Fibroblast of skin of left biceps (primary cell): ENCODE measurements at places on chromosomes 3 and 15.

DNA sequence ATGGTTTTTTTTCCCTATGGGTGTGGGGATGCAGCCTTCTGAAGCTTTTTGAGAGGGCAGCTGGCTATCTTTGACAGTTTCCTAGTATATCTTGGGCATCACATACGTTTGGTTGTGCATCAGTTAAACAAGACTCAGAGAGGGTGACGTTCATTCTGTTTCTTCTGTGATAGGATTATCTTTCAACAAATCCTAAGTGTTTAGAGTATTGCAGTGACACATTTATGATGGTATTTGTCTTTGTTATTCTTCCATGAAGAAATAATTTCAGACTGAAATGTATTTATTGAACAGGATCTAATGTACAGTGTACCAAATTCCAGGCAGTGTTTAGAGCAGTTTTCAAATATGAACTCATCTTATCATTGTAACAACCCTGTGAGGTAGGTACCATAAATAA, 114.4 kb downstream of the PLCL2 start:
- DNase-seq, result no peak

GRCh38 chr3:97684490-97684889, 80.1 kb upstream of the ARL6 start:
- no peak for DNase-seq

DNA sequence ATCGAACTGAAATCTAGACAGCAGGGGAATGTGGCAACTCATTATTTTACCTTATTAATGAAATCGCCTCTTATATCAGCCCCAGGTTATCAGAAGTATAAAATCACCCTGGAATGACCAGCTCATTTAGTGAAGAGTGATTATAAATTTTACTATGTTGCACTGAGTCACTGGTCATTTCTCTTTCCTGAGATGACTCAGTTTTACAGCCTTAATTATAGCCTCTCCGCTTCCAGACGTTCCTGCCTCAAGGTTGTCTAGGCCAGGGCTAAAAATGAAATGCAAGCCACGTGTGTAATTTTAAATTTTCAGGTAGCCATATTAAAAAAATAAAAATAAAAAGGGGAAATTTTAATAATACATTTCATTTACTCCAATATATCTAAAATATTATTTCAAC, 33.3 kb downstream of the DET1 start:
- no peak for DNase-seq

GRCh38 chr3:182787302-182788036, 5.8 kb upstream of the ATP11B start:
- DNase-seq, result peak; percentile 69

GRCh38 chr3:48845170-48845569, 2.5 kb downstream of the PRKAR2A start:
- no peak for DNase-seq

DNA sequence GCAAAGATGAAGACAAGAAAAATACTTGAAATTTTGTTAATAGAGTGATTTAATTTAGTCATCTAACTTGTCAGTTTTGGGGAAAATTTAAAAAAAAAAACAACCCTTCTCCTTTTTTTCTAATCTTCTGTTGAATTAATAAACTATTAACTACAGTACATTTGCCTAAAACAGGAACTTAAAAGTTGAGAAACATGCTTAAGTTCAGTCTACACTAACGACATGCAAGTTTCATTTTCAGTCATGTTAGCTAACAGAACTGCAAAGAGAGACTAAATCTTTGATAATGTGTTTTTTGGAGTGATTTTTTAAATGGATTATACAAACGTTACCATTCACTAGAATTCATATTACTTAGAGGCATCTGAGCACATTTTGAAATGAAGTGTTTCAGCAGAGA, 71.9 kb upstream of the MBNL1 start:
- DNase-seq, result no peak

GRCh38 chr3:44963571-44964325, 12.2 kb downstream of the ZDHHC3 start:
- DNase-seq, result no peak

DNA sequence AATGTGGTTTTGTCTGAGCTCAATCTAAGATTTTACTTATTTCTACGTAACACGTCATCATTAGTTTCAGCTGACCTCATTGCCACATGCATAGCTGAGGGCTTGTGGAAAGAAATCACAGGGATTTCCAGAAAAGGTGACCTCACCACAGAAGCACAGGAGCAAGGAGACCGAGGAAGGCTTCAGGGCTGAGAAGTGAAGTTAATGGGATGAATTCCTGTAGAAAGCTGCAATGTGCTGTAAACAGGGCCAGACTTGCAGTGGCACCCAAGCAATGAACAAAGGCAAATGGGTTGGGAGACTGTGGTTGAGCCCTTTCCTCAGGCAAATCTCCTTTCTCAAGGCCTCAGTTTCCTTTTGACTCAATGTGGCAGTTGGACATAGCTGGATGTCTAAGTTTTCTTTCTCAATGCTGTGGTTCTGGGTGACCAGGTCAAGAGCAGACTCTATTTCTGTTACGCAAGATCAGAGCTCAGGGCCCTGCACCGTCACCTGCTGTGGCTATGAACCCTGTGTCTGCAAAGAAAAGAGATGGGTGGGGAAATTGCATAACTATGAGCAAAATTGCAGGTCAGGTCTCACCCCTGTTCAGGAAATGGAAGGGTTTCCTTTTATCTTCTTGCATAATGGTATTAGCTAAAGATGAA, 252.2 kb upstream of the TBL1XR1 start:
- no peak for DNase-seq

GRCh38 chr15:39736412-39737195, 46.0 kb downstream of the FSIP1 start:
- no peak for DNase-seq

DNA sequence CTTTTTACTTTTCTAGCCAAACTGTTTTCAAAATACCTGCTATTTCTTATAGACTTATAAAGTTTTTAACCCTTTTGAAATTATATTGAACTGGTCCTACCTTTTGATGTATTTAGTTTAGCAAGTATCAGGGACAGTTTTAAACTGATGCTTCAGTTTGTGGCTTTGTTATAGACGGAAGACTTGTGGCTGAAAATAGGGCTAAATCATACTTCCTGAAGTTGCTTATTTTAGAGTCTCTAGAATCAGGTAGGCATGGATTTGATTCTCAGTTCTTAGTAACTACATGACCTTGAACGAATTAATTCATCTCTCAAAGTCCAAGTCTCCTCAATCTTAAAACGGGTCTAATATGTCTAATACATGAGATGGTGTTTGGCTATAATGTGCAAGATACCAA, 322.8 kb downstream of the RAP2B start:
- no peak for DNase-seq

DNA sequence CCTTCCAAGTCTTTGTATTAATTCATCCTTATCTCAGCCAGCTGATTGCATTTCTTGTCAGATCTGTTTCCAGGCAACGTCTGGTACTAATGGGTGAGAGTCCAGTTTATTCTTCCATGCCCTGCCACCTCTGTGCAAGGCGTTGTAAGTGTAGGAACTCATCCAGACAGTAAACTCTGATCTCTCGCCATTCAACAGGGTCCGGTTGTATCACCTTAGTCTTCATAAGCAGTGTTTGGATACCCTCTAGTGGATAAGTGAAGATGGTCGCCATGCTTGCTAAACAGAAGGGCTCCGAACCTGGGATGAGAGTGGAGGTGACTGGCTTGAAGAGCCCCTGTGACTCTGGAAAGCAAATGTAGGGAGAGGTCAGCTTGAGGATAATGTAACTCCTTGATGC, 51.6 kb upstream of the CMTM7 start:
- DNase-seq, result peak; percentile 7

DNA sequence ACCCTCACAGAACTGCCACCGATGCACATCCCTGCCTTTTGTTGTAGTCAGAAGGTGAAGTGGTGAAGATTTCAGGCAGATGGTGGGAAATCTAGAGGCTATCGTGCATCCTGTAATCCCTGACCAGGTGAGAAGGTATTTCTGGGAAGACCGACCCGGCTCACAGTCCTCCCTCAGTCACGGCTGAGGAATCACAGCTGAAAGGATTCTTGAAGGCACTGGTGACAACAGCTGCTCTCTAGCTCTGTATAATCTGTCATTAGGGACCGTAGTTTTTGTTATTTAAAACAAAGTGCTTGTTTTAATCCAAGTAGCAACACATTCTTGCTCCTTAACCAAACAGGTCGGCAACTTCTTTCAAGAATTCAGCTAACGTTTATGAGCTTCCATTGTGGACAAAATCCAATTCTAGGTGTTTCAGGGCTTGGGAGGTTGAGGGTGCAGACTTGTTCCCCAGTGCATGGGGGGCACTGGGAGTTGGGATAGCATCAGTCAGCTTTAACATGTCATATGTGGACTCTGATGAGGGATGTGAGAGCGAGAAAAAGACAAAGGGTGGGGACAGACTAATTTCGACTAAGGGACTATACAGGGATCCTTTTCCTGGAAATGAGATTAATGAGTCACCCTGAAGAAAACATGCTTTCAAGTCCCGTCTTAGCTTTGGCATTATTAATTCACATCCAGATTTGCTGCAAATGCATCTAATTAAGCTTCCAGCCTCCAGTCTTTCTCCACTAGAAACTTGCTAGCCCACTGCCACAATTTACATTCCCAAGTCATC, 141.0 kb upstream of the RASGRP1 start:
- DNase-seq, result no peak

- DNase-seq, result no peak
Measured at GRCh38 chr3:28936154-28936553, 344.7 kb upstream of the RBMS3 start.

GRCh38 chr15:45117308-45118130, 3.4 kb downstream of the DUOXA2 start:
- DNase-seq, result no peak

DNA sequence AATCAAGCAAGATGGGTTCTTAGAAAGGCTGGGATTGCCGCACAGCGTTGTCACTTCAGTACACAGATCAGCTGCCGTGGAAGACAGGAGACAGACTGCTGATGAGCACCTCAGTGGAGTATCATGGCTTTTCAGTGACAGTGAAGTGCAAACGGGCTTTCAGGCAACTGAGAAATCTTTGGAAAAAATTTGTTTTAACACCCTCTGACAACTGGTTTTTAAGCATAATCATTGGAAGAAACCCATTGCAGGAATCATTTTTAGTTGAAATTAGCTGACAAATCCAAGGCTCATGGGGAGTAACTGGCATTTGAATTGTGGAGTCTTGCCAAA, 418.8 kb downstream of the OTOL1 start:
- DNase-seq, result no peak

DNA sequence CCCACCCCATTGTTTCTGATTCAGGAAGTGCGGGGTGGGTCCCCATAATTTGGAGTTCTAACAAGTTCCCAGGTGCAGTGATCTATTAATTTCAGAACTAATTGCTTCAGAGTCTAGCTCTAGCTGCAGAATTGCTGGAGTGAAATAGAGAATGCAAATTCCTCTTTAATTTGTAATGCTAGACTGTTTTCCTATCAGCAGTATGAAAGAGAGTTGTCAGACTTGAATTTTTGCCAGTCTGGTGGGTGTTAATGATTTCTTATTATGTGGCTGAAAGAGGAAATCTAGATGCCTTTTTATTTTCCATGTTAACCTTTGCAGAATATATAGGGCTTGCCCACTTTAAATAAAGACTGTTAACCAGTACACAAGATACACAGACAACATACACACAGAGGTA, 23.7 kb downstream of the APH1B start:
- no peak for DNase-seq

DNA sequence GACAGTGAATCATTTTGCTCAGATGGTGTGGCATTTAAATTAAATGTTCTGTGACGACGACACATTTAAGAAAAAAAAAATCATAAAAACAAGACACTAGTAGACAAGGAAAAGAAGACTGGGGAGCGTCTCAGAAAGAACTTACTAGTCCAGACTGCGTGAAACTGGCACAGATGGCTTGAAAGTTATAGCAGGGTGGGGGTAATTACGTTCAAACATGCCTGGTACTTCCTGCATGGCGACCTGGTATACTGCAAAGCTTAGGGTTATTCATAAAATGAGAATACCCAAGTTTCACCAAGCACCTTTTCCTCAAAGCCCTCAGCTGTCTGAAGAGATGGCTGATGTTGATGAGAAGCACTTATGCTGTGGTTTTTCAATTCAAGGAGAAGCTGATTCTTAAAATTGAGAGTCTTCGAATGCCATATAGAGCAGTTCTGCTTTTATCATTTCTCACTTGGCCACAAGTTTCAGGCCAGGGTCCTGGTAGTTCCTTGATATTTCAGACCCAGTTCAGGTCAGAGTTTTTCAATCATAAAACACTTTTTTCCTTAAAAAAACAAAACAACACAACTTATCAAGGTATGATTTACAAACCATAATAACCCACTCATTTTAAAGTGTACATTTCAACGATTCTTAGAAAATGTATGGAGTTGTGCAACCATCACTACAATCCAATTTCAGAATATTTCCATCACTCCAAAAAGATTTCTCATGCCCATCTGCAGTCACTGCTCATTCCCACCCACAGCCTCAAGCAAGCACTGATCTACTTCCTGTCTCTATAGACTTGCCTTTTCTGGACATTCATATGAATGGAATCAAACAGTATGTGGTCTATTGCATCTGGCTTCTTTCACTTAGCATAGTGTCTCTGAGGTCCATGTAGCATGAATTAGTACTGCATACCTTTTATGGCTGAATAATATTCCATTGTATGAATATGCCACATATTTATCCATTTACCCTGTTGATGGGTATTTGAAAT, 24.7 kb downstream of the PCOLCE2 start:
- DNase-seq, result no peak

DNA sequence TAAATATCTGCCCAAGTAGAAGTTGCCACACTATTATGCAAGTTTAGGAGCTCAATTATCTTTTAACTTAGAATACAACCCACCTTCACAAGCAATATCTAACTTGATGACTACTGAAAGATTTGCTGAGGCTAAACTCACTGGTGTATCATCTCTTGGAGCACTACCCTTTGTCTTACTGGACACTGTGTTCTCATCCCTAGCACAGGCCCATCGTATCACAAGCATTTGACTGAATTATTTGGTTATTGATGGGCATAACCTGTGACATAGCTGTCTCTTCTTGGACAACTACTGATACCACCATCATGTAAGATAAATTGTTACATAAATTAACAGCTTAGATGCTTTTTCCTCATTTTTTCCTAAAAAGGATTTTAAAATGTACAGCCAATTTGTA, 216.2 kb upstream of the THBS1 start:
- no peak for DNase-seq

- DNase-seq, result no peak
Measured at GRCh38 chr15:62994439-62994838, 48.1 kb upstream of the TPM1 start.

DNA sequence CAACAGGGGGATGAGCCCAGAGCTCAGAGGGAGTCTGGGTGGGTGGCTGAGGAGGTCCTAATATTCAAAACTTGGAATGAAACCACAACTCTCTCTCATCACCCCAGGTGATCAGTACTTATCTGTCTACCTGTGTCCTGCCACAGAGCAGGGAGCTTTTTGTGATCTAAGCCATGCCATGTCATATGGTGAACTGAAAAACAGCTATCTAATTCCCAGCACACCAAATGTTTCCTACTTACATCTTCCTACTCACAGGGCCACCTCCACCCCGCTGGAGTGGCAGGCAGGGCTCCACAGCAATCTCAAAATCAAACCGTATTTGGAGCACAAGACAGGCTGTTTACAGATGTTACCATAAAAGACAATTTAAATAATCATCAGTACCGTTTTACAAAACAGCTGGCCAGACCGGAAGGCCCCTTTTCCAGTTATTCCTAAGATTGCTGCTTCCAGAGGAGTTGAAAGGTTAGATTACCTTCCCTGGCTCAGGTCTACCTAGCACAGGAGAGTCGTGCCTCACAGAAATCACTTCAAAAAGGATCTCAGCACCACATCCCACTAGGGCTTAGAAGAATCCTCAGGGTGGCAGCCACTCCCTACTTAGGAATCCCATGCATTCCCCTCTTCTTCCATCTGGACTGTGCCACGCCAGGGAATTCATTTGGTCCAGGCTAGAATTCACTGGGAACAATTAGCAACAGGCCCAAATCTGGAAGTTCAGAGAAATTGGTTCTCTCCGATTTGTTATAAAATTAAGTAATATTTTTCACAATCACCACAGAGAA, 226.6 kb upstream of the IL12A start:
- no peak for DNase-seq
